T-helper 2 cell treated with Interferon-gamma antibody and Interleukin-4, amounts not matched to agents 5 μg/mL and 100 μg/mL, for 36 hours (primary cell): ENCODE measurements at places on chromosomes 2 and 18.

DNA sequence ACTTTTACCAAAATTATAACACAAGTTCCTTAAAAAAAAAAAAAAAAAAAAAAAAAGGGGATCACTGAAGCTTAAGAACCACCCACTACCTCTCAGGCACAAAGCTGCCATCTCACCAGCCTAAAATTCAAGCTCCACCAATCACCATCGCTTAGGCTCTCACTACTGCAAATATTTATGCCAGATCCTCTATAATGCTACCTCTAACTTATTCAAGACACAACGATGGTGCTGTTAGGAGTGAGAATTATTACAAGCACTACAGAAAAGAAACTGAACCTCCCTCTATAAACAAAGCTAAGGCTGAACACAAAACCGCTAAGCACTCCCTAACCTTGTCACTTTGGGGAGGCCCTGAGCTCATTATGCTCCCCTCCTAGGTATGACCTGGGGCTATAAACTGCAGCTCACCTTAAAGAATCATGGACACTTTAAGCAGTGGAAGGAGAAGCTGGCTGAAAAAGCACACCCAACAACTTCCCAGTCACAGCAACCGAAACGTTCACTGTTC lies 3.6 kb downstream of the FZD5 start:
- DNase-seq = no peak

DNA sequence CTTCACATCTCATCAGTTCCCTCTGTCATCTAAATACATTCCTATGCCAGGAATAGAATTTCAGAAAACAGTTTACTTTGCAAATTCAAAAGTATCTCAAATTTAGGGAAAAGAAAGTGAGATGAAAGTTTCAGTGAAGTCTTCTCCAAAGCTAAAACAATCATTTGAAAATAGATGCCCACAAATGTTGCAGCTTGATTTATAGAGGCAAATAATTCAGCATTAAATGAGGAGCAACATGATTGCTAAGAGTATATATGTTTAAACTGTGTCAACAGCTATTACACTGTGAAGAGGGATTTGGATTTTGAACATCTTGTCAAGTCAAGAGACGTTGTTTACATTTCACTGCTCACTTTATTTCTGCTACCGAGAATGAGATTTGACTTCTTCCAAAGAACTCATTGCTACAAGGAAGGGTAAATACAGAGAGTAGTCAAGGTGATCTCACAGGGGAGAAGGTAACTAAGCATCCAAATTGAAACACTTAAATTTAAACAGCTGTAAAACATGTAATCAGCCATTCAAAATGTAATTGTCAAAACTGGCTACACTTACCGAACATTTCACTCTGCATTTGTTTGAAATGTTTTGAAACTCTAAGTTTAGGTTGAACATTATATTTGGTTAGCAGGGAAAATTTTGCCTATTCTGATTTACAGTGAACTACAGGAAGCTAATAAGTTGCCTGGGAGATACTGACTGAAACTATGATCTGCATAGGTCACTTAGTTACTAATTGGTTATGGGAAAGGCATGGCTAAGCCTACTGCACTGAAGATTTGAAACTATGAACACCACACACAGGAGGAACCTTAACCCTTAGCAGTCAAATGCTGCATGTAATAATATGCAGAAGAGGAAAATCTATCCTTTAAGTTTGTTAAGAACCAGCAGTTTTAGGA lies 33.2 kb upstream of the GALNT3 start:
- DNase-seq = no peak

GRCh38 chr2:173075056-173075780 lies 428 bp upstream of the MAP3K20 start:
- DNase-seq = no peak

DNA sequence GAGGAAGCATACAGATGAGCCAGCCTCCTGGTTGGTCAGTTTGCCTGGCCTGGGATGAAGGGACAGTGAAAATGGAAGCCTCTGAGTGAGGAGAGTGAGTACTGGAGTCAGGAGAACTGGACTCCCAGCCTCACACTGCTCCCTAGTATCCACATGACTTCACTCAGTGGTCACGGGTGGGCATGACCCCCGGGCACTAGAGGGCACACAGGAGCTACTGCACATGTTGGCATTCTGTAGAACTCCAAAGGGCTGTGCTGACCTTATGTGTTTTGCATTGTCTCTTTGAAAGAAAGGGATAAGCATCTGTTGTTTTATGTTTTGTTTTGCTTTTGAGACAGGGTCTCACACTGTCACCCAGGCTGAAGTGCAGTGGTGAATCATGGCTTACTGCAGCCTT lies 23.7 kb downstream of the NCAPH start:
- DNase-seq = no peak

DNA sequence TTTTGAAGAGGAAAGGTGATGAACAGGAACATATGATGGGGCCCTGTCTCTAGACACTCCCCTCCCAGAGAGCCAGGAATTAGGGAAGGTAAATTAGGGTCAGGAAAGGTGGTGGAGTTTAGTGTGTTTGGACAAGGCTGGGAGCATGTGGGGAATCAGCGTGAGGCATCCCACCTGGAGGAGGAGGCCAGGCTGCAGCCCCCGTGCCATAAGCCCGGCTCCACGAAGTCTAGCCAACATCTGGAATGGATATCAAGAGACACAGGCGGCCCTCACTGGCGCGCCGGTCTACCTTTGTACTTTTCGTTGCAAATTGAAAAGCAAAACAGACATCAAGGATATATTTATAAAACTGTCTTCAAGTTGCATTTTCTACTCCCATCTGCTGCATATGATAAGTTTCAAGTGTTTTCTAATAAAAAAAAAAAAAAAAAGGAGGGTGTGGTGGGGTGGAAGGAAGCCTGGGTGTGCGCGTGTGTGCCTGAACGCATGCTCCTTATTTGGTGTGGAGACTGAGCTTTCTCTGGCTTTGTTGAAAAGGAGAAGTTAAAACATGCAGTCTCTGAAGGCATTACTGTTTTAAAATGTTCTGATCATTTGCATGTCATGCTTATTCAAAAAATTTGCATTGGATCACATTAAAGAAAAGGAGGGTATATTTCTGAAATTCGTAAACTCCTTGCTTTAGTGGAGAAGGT lies 546.7 kb upstream of the ID2 start:
- no peak for DNase-seq

- no peak for DNase-seq
Measured at GRCh38 chr18:48835119-48835518, 115.6 kb downstream of the SMAD7 start.

GRCh38 chr2:204692790-204693189 lies 147.5 kb downstream of the PARD3B start:
- no peak for DNase-seq

DNA sequence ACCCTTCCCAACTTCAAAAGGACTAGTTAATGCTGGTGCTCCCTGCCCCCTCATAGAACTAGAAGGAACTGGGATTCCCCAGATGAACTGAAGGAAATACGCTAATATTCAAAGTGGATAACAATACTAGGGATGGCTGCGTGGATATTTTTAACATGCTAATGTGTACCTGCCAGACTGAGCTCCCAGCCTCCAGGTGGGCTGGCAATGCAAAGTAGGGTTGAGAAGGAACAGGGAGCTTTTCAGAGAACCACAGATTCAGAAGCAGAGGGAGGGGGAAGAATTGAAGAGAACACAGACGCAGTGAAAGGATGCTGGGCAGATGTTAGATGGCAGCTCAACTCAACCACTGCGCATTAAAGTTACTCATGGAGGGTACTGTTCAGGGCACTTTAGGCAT lies 354.4 kb downstream of the TGIF1 start:
- no peak for DNase-seq

DNA sequence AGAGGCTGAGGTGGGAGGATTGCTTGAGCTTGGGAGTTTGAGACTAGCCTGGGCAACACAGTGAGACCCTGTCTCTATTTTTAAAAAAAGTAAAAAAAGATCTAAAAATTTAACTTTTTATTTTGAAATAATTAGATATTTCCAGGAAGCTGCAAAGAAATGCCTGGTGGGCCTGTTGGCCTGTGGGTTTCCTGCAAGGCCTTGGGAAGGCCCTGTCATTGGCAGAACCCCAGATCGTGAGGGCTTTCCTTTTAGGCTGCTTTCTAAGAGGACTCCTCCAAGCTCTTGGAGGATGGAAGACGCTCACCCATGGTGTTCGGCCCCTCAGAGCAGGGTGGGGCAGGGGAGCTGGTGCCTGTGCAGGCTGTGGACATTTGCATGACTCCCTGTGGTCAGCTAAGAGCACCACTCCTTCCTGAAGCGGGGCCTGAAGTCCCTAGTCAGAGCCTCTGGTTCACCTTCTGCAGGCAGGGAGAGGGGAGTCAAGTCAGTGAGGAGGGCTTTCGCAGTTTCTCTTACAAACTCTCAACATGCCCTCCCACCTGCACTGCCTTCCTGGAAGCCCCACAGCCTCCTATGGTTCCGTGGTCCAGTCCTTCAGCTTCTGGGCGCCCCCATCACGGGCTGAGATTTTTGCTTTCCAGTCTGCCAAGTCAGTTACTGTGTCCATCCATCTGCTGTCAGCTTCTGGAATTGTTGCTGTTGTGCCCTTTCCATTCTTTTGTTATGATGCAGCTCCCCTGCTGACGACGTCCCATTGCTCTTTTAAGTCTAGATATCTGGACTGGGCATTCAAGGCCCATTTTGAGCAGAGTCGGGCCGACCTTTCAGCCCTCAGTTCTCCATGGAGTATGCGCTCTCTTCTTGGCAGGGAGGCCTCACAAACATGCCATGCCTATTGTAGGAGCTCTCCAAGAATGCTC lies 6.6 kb downstream of the PROC start:
- no peak for DNase-seq

DNA sequence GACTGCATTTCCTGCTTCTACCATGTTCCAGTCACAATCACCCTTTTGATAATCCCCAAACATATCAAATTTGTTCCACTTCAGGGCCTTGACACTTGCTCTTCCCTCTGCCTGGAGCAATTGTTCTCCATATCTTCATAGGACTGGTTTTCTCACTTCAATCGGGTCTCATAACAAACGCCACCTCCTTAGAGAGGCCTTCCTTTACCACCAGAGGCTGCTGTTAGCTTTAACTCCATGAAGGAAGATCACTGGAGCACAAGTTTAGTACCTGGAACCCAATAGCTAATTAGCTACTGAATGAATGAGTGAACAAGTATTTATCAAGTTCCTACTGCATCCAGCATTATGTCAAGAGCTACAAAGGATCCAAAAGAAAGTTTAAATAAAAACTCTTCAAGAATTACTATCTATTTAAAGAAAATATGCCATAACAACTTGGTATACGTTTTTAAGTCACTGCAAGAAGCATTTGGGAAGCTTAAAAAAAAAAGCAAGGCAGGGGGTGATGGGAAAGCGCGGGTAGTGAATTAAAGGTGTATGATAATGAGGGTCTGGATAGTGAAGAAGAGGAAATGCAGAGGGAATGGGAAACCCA lies 58.8 kb downstream of the BAZ2B start:
- no peak for DNase-seq

DNA sequence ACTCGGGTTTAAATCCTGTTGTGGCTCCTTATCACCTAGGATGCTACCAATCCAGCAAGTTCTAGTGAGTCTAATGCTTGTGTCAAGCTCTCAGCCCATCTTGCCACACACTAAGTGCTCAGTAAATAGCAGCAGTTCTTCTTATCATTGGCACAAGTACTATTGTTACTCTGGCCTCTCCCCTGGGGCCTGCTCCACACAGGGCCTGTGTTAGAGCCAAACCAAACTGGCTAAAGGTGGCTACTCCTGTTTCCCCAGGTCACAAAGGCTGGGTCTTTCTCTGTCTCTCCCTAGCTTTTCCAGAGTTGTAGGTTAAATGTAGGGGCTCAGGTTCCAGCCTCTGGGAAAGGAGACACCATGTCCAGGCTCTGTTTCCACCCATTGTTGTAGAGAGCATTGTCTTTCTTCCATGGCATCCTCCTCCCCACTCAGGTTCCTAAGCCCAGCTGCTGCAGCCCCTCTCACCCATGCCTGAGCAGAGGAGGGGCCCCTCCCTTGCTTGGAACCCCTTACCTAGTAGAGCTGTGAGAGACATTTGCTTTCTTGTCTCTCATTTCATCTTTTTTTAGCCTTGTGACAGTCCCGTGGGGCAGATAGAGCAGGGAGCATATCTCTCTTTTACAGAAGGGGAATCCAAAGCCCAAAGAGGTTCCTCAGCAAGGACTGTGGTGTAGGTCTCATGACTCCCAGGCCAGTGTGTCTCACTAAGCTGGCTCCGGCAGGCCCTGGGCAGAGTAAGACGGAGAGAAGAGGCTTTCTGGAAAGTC lies 56.4 kb upstream of the OTOF start:
- DNase-seq = no peak
